ENCODE measurements at places on chromosomes 7 and 10. TPM values are rescaled to one million over a fixed set of nuclear protein-coding genes. Genes with fewer than 3 reads are reported as not detected.

The MMD2 gene
- not detected for total RNA-seq

DNA sequence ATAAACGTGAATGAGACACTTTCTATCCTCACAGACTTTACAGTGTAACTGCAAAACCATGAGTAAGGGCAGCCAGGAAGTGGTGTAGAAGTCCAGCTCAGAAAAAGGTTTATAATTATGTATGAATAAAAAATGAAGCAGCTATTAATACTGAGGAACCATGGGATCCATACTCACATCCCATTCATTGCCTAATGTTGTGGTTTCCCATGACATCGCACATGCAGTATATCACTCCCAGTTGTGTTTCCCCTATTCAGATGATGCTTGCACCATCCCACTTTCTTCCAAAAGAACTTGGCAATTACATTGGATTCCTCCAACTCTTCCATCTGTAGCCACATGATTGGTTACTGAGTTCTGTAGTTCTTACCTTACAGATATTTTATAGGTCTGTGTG lies 74.5 kb upstream of the SEMA3D start:
- DNase-seq = no peak

DNA sequence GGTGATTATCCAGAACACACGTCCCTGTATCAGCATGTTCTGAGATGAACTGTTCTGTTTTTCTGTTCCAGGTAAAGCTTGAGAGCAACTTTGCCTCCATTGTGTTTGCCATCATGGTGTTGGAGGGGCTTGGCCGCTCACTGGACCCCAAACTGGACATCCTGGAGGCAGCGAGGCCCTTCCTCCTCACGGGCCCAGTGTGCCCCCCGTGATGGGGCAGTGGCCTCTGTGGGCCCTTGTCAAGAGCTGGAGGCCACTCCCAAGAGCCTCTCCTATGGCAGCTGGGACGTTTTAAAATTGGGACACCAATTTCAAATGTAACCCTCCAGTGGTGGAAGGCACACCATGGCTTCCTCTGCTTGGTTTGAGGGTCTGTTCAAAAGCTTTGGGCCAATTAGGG lies 1.9 kb upstream of the NDUFB2 start:
- DNase-seq = no peak

The CLDN3 gene
- total RNA-seq = not detected

The ANKRD1 gene
- total RNA-seq = not detected

DNA sequence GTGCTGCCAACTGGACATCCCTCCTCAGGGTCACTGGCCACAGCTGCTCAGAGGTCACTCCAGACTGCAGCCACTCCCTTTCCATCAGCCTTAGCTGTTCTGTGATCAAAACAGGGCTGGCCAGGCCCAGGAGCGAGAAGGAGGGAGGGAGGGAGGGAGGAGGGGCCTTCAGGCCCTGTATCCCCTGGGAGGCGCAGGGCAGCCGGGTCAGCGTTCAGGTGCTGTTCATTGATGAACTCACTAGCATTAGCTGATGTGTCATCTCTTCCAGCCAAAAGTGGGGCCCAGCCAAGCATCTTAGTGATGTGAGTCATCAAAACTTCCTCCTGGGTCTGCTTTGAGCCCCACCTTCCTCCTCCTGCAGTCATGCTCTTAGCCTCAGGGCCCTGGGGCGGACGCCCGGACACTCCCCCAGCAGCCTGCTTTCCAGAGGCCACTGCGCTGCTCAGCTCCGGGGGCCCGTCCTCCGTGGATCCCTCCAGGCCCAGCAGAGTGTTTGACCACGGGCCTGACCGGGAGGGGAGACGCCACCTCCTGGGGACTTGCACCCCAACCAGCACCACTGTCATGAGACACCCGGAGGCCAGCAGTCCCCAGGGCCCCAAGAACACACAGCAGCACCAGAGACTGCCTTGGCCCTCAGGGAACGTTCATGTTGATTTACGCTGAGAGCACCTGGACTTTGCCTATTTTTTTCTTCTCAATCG lies 149.2 kb downstream of the PRKAG2 start:
- peak; percentile 96 for DNase-seq

- no peak for DNase-seq
These were observed 44.8 kb downstream of the MALSU1 start for GRCh38 chr7:23343806-23344475.

DNA sequence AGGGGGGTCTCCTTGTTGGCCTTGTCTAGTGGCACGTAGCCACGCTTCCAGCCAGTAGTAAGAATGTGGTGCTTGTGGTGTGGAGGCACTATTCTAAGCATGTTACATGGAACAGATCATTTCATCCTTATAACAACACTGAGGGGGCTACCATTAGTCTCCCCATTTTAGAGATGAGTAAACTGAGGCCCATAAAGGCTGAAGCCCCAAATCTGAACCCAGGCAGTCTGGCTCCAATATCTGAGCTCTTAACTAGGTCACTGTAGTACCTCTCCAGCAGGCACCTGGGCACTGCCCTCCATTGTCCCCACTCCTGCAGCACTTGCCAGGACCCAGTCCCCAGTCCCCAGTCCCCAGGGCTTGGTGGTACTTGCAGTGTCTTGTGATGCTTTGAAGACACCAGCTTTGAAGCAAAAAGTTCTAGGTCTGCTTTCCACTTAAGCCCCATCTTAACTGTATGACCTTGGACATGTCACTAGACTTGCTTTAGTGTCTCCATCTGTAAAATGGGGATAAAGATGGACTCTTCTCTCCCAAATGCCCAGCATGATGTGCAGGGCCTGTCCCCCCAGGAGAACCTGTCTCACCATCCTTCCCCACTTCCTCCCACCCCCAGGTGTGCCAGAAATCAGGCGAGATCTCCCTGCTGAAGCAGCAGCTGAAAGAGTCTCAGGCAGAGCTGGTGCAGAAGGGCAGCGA lies 6.4 kb downstream of the LZTS2 start:
- no peak for DNase-seq

- DNase-seq = no peak
These were observed 172.7 kb downstream of the NEURL1 start for GRCh38 chr10:103666087-103666761.

The ZNF853 gene
- total RNA-seq = 38.6 TPM

GRCh38 chr10:101292194-101293006 lies 61.6 kb upstream of the BTRC start:
- no peak for DNase-seq

DNA sequence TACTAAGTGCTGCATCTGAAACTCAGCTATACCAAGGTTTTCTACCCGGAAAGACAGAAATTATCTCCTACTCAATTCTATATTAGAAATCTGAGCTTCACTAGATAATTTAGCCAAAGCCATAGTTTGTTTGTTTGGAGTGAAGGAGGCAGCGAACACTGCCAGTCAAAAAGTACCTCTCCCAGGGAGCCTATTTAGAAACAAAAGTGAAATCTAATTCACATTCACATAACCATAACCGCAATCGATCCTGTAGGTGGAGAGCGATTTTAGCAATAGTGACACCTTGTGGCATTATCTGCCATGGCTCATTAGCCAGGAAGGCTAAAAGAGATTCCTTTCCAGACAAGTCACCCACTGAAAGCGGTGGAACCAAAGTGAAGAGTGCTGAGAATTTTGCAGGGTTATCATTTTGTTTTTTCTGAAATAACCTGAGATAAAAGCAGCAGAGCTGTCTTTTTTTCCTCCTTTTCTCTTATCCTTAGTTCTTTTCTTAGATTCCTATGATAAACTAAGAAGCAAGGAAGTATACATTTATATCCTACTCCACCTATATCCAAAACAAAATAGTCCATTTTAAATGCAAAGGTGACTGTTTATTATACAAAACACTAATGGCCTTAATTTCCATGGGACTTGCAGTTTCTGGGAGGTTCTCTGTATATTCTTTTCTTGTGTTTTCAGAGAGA lies 83.7 kb upstream of the BET1 start:
- no peak for DNase-seq

The ARPC1A gene
- total RNA-seq = 83.1 TPM

DNA sequence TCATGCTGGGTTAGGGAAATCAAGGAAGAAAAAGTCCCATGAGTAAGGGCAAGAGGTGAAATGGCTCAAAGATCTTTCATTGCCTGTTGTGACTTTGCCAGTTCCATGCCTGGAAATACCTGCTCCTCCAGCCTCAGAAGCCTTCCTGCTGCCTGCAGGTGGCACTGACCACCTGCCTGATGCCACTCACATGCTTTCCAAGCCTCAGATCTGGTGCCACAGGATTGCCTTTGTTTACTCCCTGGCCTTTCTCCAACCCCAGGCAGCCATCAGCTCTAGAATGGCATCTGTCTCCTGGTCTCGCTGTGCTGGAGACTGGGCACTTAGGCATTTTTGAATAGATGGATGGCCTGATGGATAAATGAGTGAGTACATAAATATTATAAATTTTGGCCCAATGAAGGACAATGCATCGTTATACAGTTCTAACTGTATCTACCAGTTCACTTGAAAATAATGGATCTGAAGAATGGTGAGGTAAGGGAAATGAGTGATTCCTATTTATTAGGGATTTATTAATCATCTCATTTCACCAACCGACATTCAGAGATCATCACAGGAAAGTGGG lies 657.2 kb downstream of the INHBA start:
- peak; percentile 34 for DNase-seq

The JCAD gene
- 64.2 TPM for total RNA-seq

Measured in esophagus muscularis mucosa (tissue), 4 donors.